ENCODE measurements at places on chromosomes 1 and 21.

DNA sequence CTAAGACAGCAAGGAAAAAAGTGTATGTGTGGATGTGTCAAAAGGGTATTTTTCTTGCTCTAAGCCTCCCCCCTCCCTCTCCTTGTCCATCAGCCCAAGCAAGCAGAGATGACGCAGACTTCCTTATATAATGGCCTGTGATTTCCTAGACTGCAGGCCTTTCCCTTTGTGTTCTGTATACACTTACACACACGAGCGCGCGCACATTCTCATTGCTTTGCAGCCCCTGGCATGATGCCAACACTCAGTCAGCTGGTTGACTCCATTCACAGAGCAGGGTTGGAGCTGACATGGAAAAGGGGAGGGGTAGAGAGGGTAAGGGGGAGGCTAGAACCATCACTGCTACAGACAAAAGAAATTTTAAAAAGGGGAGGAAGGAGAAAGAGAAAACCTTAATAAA is 41.8 kb downstream of the GATAD2B start:
- peak; percentile 93 for DNase-seq

DNA sequence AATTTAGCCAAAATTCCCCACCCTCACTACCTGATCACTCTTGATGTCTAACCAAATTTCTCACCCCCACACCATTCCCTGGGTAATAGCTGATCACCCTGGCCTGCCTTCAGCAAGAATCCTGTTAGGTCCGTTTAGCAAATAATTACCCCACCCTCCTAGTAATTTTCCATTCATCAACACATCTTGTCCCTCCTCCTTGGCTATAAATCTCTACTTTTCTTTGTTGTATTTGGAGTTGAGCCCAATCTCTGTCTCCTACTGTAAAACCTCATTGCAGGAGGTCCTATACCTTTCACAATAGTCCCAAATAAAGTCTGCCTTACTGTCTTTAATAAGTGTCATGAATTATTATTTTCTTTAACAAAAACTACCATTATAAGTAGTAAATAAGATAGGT is 6.9 kb upstream of the PRKAA2 start:
- peak; percentile 2 for DNase-seq

GRCh38 chr1:116764906-116765862 is 11.0 kb downstream of the CD2 start:
- no peak for DNase-seq

DNA sequence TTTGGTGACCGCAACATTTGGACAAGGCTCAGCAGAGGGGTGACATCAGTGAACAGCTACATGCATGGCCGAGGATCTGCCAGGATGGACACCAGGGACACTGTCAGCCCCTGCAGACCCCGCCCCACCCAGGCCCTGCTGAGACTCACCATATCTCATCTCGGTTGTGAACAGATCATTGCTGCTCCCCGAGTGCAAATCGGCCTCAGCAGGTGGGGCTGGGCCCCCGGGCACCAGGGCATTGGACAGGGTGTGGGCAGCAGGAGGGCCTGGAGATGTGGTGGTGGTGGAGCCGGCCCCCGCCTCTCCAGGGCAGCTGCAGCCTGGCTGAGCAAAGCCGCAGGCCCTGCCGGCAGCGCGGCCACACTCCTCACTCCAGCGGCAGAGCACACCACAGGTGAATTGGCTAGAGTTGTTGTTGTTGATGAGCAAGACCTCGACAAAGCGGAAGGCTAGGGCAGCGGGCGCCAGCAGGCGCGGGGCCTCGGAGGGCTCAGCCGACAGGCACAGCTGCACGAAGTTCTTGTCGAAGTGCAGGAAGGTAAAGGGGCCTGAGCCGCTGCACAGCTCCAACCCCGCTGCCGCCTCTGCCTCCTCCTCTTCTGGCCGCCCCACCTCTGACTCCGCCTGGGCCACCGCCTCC is 8.2 kb downstream of the ADGRB2 start:
- DNase-seq = no peak

- peak; percentile 44 for DNase-seq
Observed at GRCh38 chr1:78839704-78840277, 166.7 kb downstream of the ADGRL4 start.

DNA sequence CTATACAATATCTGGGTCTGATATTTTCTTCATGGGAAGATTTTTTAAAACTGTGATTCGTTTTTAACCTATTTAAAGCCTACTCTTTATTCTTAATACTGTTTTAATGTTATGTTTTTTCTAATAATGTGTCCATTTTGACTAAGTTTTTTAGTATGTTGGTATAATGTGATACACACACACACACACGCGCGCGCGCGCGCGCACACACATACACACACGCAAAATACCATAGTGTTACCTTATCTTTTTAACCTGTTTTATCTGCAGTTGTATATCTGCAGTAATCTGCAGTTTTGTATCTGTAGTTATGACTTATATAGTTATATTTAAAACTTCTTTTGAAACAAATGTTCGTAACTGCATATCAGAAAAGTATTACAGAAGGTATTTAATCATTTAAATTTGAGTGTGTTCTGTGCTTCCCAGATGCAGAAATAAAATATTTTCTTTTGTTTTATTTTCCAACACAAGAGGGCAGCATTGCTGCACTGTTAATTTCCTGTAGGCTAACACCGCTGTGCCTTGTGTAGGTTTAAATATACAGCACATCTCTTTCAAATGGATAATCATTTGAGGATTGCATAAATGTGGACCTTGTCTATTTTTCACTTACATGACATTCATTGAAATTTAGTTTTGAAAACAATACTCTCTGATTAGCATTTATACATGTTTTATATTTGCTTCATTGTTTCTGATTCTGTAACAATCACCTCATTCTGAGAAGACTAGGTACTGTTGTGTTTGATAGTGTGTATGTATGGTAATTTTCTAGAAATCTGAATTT is 166.1 kb downstream of the PDE4B start:
- DNase-seq = peak; percentile 61

GRCh38 chr1:56045062-56045461 is 534.3 kb downstream of the PLPP3 start:
- no peak for DNase-seq

DNA sequence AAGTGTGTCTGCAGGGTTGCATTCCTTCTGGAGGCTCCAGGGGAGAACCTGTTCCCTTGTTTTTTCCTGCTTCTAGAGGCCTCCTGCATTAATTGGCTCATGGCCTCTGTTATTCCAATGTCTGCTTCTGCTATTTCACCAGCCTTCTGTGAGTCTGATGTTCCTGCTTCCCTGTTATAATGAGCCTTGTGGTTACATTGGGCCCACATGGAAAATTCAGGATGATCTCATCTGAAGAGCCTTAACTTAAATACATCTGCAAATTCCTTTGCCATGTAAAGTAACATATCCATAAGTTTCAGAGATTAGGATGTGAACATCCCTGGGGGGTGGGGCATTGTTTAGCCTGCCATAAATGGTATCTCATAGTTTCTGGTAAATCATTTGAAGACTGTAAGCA is 181.1 kb downstream of the RWDD3 start:
- peak; percentile 73 for DNase-seq

- no peak for DNase-seq
Observed at GRCh38 chr1:159587461-159587951, at the start of gene APCS. TSS of gene APCS (plus strand) at chr1:159587826. CDS start at chr1:159587922, 96 bp downstream.

DNA sequence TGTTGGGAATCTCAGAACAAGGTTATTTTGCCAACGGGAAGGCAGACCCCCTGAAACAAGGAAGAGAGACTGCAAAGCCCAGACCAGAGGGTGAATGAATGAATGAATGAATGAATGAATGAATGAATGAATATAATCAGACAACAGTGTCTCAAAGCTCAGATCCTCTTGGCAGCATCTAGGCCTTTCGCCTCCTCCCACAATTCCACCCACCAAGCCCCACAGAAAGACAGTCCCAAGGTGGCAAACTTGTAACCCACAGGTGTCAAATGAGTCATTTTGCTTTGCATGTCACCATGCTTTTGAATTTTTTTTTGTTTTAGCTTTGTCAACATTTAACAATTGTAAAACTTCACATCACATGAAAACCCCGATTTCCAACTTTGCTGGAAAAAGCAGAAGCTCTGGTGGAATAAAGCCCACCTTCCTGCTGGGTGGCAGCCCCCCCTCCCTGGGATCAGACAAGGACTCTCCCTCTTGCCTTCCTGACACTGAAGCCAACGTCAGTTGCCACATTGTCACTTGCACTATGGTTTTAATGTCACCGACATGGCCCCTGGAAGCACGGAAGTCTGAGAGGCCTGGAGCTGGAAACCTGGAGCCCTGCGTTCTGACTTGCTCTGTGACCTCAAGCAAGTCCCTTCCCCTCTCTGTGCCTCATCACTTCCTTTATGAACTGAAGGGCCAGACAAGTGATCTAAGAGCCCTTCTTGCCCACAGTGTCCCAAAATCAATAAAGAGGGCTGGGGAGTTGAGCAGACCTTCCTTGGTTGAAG is 134.6 kb upstream of the RUNX3 start:
- DNase-seq = no peak

DNA sequence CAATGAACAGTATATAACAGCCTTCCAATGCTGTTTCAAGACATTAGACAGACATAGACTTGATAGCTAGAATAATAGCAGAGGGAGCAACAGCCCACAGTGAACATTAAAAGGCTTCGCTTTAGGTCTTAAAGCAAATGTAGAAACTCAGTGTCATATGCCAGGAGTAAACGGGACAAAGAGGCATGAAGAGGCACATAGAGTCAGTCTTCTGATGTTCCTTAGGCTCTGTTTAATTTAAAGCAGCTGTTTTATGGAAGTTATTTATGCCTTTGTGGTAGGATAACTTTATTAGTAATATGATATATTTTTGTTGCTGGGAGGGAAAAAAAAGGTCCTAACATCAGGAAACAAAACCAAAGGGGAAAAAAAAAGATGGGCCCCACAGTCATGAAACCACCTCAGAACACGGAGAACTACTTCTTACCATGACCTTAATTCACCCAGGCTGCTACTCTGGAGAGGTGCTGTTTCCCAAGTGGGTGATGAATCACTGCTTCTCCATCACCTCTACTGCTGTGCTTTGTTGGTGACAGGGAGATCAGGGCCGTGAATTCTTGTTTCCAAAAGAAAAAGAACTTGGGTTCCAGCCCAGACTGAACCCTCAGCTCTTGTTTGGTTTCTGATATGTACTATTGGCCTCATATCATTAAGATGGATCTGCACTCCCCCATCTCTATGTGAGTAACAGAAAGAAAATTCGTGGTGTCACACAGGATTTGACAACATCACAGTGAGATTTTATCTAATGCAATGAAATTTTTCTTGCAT is 616.9 kb downstream of the KIF26B start:
- DNase-seq = peak; percentile 97

GRCh38 chr1:111406321-111406768 is 21.2 kb downstream of the OVGP1 start:
- no peak for DNase-seq

DNA sequence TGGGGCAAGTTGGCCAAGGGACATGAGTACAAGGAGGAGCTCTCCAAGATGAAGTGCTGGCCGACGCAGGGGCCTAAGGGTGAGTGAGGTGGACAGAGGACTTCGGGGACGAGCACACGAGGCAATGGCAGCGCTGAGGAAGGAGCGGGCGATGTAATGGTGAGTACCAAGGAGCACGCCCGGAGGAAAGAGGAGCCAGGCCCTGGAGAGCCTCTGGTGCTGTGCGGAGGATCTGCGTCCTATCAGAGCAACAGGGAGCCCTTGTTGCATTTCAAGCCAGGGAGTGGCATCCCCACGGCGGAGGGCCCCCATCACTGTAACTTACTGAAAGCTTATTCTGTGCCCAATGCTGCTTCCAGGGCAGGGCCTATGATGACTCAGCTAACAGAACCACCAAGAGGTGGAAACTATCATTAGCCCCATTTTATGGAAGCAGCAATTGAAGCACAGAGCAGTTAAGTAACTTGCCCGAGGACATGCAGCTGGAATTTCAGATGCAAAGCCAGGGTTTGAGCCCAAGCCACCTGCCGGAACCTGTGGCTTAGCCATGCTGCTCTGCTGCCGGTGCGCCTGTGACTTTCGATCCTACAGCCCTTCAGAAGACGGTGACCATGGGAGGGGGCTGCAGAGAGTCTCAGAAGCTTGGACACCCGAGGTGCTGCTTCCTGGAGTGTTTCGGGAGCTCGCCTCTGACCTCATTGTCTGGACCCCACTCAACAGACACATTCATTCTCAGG is 17.6 kb upstream of the AJAP1 start:
- no peak for DNase-seq

Measured in fibroblast of skin of scalp (primary cell).